ENCODE measurements at places on chromosomes 16 and 17.

- DNase-seq, result no peak
Observed at GRCh38 chr17:11122908-11123307, 118.1 kb upstream of the SHISA6 start.

GRCh38 chr17:34703533-34703932 is 124.2 kb downstream of the TMEM132E start:
- peak; percentile 65 for DNase-seq

DNA sequence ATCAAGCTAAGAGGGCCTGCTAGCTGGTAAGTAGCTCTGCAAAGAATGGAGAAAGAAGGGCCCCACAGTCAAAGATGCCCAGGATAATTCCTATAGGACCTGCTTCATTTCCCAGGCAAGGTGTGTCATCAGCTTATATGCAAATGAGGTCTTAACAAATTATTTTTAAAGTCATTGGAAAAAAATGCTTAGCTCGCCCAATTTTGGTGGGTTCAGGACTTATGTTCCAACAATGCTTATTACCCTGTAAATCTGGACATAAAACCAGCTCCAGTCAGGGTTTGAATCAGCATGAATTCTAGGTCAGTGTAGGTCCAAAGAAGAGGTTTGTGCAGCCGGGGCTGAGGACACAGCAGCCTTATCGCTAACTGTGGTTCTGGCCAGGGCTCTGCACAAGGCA is 25.4 kb downstream of the ACLY start:
- DNase-seq, result no peak

- no peak for DNase-seq
Observed at GRCh38 chr17:17872547-17873345, 36.0 kb upstream of the SREBF1 start.

- DNase-seq, result no peak
Observed at GRCh38 chr17:77914385-77915254, 43.9 kb upstream of the TNRC6C start.

GRCh38 chr17:36705874-36706731 is 104.7 kb downstream of the MRM1 start:
- DNase-seq, result peak; percentile 50

DNA sequence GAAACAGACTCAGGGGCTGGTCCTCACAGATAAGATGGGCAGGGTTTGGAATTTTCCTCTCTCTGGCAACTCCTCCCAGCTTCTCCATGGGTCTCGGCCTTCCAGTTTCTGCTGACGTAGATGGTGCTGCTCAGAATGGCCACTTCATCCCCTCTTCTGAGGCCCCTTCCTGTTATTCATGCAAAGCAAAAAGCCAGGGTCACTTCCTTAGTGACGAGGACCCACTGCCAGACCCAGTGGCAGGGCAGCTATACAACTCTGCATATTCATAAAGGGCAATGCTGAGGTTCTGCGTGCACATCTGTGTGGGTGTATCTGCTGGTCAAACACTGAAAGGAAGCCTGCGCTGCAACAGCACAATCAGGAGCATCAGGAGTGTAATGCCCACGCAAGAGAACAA is 108.8 kb downstream of the WSCD1 start:
- DNase-seq, result no peak

- no peak for DNase-seq
Observed at GRCh38 chr17:68611353-68612208, 10.4 kb upstream of the FAM20A start.

GRCh38 chr17:50766222-50767023 is 895 bp downstream of the ANKRD40CL start:
- no peak for DNase-seq

GRCh38 chr16:81469183-81469677 is 24.6 kb downstream of the CMIP start:
- no peak for DNase-seq

DNA sequence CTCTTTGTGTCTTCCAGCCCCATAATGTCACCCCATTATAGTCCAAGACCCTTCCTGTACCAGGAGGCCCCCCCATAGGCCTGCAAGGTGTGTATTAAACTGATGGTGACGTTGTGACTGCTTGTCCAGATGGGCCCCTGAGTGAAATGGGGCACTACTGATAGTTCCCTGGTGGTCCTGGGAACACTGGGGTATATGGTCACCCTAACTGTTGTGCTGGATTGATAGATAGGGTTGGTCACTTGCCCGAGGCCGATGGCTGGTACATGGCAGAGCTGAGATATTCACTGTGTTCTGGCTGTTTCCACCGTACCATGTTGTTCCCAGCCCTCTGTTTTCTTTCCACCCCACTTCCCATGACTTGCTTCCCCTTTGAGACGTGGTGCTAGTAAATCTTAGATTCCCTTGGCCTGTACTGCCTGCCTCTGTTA is 4.3 kb downstream of the CNP start:
- no peak for DNase-seq

DNA sequence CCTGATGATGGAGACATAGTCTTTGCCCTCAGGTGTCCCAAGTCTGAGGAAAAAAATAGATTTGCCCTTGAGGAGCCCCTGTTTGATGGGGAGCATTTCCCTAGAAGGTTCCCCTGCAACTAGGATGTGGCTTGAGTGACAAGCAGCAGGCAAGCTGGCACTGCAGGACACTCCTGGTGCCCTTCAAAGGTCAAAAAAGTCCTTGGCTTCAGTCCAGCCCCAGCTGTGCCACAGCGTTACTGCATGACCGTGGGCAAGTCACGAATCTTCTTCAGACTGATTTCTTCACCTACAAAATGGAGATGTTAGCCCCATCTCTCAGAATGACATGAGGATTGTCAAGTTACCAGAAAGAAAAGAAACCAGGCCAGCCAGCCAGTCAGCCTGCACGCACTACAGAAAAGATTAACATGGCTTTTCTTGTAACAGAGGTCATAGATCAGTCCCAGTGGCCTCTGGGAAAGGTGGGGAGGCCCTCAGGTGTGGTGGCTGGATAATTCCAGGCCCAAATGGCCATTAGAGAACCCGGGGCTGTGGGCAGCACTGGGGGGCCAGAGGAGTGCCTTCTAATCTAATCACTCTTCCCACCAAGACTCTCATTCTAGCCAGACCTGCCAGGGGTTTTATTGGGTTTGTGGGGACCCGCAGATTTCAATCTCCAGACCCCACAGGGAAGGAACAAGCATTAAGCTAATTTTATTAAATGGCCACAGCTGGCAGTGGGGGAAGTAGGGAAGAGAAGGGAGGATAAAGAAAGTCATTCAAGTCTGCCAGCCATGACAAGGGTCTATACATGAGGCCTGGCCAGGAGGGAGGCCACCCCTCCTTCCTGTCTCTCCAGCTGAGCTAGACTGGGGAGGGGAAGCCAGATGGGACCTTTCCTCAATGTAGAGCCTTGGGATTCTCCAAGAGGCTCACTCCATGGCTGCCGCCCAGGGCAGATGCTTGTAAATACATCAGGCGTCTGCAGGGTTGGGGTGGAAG is 9.7 kb upstream of the KIF18B start:
- no peak for DNase-seq

- no peak for DNase-seq
Observed at GRCh38 chr17:74898376-74898946, 5.0 kb upstream of the FADS6 start.

DNA sequence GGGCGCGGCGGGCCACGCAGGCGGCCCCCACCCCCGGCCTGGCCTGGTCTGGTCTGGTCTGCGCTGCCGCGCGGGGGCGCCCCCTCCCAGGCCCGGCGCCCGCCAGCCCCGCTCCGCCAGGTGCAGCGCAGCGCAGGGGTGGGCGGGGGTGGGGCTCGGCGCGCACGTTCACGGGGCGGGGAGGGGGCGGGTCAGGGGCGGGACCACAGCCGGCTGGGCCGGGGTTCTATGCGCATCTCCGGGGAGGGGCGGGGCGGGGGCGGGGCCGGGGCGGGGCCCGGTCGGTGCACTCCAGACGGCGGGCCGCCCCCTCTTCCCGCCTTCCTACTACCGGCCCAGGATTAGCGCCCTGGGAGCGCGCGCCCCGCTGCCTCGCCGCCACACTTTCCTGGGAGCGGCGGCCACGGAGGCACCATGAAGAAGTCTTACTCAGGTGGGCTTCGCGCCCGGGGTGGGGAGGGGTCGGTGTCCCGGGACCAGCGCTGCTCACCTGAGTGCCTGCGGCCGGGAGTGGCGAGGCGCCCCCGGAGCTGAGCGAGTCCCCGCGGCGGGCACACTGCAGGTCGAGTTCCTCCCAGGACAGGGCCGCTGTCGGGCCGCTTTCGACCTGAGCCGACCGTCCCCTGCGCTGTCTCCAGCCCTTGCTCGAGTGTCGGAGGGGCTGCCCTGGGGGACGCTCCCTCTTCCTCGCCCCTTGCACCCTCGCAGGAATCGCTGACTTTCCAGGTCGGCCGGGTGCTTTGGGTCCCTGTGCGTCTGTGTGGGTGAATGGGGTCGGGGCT is 140.5 kb downstream of the SEC14L1 start:
- DNase-seq, result peak; percentile 74

DNA sequence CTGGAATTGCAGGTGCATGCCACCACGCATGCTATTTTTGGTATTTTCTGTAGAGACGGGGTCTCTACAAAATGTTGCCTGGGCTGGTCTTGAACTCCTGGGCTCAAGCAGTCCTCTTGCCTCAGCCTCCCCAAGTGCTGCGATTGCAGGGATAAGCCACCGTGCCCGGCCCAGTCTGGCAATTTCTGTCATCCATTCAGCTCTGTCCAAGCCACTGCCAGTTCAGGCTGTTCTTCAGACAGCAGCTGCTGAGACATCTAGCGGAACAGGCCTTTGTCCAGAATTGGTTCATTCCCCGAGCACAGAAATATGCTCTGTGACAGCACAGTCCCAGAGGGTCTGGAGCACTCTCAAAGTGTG is 5.4 kb downstream of the SLC47A1 start:
- no peak for DNase-seq

DNA sequence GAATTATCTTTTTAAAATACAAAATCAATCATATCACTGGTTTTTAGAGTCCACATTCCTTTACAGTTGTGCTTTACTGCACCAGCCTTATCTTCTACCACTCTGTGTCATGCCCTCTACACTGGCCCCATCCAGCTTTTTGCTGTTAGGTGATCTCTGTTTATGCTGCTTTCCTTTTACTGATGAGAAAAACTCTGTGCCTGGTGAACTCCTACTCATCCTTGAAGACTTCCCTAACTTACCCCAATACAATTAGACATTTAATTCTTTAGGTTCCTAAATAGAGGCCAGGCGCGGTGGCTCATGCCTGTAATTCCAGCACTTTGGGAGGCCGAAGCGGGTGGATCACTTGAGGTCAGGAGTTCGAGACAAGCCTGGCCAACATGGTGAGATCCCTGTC is 64.6 kb downstream of the MRTFB start:
- no peak for DNase-seq

- DNase-seq, result no peak
Observed at GRCh38 chr17:12727076-12727760, 61.5 kb downstream of the MYOCD start.

- no peak for DNase-seq
Observed at GRCh38 chr17:81461607-81462500, 50.7 kb downstream of the ACTG1 start.

DNA sequence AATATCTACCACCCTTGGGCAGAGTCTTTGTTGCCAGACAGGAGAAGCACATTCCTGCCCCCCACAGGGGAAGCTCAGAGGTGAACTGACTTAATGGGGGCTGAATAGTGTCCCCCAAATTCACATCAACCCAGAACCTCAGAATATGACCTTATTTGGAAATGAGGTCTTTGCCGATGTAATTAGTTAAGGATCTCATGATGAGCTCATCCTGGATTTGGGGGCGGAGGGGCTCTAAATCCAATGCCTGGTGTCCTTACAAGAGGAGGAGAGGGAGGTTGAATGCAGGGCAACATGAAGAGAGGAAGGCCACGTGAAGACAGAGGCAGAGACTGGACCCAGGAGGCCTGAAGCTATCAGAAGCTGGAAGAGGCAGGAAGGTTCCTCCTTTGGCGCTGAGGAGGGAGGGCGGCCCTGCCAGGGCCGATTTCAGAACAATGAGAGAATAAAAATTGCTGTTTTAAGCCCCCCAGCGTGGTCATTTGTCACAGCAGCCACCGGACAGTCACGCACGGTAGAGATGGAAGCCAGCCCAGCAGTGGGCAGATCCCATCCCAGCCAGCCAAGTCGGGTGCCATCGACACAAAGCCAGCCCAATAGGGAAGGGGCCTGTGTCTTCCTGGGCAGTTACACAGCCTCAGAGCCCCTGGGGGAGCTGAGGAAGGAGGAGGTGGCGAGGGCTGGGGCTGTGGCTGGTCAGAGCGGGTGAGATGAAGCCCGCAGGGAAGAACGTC is 21.3 kb downstream of the C16orf74 start:
- DNase-seq, result no peak

- no peak for DNase-seq
Observed at GRCh38 chr16:53864819-53865493, 161.0 kb downstream of the FTO start.

DNA sequence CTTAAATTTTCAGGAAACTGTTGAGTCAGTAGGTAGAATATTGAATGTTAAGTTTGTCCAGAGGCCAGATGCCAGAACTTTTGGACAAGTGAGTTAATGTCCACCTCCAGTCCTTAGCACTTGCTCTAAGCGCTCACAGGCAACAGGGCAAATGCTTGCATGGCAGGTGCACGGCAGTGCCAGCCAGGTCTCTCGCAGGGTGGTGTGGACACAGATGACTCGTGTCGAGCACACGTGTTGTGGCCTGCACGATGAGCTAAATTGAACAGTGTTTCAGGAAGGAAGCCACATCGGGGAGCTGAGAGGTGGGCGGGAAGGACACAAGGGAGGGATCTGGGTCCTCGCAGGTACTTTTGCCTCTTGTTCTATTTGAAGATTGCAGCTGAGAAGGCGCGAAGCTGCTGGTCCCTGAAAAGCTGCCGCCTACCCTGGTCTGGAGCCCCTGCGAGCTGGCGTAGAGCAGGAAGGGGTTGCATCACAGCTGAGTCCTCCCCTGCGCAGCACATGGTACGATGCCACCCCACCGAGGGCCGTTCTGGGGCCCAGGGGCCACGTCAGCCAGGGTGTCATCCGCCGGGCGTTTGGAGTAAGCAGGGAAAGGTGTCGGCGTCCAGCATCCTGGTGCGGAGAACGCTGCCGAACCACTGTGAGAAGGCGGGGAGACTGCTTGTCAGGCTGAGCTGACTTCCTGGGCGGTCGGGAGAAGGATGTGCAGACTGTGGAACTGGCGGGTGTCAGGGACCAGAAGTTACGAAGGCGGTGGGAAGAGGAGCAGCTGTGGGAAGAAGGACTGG is 6.3 kb downstream of the RAB40C start:
- no peak for DNase-seq

DNA sequence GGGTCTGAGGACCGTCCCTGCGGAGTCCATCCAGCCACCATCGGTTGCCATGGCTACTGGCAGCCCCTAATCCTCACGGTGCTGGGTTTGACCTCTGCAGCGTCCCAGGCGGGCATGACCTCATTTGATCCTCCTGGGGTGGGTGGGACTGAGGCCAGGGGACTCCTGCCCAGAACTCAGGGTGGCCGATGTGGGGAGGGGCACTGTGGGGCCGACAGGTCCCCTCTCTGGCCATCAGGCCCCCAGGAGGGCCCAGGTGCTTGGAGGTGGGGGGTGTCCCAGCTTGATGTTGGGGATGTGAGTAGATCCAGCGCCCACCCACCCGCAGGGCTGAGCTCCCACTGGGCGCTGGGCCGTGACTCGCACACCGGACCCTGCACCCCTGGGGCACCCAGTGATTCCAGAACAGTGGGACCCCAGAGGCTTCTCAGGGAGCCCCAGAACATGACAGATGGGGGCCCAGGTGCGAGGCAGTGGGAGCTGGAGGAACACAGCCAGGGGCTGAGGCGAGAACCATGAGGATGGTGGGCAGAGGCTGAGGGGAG is 1.6 kb upstream of the SSTR5 start:
- DNase-seq, result no peak

GRCh38 chr17:55722016-55722736 is 488 bp downstream of the TMEM100 start:
- no peak for DNase-seq

- DNase-seq, result peak; percentile 57
Observed at GRCh38 chr16:391885-392335, 5.1 kb upstream of the NME4 start.
